ENCODE measurements at places on chromosomes 16 and 17.

DNA sequence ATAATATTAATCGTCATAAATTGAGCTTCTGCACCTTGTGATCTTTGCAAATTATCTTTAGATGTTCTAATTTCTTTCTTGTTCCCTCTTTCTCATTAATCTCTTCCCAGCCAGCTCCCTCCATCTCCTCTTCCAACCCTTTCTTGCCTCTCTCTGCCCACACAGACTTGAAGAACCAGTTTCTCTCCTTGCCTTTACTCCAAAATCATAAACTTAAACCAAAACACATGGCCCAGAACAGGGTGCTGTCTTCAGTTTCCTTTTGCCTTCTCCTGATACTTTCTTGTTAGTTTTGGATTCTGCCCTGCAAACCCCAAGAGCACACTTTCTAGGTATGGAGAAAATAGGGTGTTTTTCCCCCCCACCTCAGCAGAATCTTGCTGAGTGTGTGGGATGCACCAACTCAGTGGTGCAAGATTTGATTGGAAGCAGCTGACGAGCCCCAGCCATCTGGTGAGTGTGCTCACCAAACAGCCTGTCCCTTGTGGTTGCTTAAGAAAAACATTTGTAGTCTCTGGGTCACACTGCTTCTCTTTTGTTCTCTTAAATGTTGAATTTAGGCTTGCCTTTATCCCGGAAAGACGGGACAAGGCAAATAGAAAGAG lies 175.8 kb upstream of the MAF start:
- DNase-seq = no peak

GRCh38 chr16:65622871-65623270 lies 501.0 kb upstream of the CDH11 start:
- no peak for DNase-seq

DNA sequence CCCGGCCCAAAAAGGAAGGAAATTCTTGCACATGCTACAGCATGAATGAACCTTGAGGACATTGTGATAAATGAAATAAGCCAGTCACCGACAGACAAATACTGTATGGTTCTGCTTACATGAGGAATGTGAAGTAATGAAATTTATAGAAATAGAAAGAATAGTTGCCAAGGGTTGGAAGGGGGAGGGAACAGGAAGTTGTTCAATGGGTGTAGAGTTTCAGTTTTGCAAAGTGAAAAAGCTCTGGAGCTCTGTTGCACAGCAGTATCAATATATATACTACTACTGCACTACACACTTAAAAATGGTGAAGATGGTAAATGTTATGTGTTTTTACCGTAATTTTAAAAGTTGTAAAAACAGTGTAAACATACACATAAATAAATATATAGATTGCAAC lies 43.7 kb downstream of the PKD1L3 start:
- DNase-seq = no peak

DNA sequence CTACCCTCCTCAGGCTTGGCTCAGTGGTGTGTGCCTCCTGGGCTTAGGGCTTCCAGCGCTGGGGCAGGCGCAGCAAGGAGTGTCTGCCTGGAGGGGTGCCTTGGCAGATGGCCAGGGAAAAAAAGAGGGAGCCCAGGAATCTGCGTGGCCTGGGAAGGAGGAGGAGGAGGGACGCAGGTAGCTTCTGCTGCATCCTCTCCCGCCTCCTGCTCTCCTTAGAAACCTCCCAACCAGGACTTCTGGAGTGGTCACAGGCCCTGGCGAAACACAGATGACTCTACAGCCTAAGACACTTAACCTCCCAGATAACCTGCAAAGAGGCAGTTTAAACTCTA lies 7.3 kb upstream of the BCAR1 start:
- DNase-seq = no peak

GRCh38 chr17:80862481-80862961 lies 129.1 kb upstream of the CHMP6 start:
- DNase-seq = no peak

DNA sequence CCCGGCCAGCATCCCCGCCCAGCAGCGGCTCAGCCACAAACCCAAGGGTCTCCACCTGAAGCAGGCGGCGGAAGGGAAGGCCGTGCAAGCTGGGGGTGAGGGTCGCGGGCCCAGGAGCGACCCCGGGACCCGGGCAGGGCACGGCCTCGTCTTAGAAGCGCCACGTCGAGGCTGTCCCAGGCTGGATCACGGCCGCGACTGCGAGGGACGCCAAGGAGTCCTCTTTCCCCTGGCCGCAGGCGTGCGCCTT lies 538 bp upstream of the CCNF start:
- no peak for DNase-seq

GRCh38 chr16:4375717-4376116 lies 4.1 kb downstream of the VASN start:
- no peak for DNase-seq

DNA sequence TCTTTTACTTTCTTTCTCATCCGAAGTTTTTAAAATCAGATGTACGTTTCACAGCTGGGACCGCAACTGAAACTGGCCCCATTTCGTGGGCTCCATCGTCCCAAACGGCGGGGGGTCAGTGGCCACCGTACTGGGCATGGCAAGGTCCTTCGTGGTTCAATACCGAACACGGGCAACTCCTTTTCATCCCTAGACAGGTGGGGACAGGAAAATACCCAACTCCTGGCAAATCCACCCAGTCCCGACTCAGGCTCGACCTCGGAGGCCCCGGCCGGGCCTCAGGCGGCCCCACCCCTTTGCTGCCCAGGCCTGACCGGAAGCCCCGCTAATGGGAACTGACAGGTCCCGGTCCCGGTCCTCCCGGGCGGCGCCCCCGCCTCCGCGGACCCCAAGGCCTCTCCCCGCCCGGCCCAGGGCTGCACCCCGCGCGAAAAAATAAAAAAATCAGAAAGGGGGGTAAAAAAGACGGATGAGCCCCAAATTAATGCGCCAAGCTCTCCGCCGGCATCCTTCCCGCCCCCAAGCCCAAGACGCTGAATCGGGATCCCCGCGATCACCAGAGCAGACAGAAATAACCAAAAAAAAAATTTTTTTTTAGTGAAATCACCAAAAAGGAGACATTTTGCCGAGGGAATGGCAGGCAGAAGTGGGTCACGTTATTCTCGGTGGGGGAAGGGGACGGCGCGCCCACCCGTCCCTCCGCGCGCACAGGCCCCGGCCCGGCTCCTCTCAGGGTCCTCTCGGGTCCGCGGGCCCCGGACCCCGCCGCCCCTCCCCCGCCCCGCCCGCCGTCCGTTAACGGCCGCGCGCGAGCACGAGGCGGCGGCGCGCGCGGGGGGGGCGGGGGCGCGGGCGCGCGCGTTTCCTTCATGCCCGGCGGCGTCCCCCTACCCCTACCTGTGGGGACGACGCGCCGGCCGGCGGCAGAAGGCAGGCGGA lies 562 bp downstream of the ZC3H7A start:
- peak; percentile 16 for DNase-seq
